Stimulated activated memory B cell treated with anti-CD40 and anti-IgM and Interleukin-4, amounts not matched to agents 10 μg/mL and 1 μg/mL and 100 μg/mL, for 72 hours (primary cell): ENCODE measurements at places on chromosomes 12 and 14.

- ATAC-seq: no peak
Observed at GRCh38 chr12:78929075-78929418, 64.5 kb downstream of the SYT1 start.

DNA sequence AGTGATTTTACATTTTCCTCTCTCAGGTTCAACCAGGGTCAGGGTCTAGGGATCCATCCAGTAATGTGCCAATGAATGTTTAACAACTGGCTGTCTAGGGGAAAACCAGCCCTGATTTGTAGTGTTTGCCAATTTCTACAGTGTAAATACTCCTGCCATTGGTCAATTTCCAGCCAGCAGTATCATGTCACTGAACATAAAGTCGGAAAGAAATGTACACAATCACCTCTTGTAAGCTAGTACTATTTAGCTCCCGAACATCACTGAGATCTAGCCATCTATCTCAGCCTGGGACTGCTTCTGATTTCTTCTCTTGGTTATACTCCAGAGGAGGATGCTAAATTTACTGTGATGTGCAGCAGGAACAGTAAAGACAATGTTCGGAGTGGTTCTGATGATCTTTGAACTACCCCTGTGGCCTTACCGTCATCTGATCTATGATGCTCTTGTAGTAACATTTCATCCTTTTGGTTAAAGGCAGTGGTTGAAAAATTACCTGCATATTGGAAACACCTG lies 36.7 kb upstream of the EGLN3 start:
- no peak for ATAC-seq

DNA sequence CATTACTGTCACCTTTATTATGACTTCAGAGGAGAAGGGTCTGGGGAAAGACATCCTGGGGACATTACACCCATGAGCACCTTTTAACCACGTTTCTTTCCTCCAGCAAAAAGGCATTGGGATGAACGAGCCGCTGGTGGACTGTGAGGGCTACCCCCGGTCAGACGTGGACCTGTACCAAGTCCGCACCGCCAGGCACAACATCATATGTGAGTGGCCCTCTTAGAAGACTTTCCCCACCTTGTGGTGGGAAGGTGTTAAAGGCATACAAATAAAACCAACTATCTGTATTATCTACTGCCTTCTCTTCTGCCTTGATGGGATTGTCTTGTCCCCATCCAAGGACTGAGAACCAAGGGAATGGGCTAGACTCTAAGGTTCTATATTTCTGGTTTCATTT lies 6.0 kb downstream of the PSMD9 start:
- ATAC-seq: no peak

GRCh38 chr12:112160611-112161010 lies 35.3 kb downstream of the TRAFD1 start:
- ATAC-seq: no peak
